ENCODE measurements at places on chromosomes 2 and 18. TPM values are rescaled to one million over a fixed set of nuclear protein-coding genes. Genes with fewer than 3 reads are reported as not detected.

Gene C2orf78
- not detected for total RNA-seq

Gene NOSTRIN
- total RNA-seq, result 35.0 TPM

Gene TFCP2L1
- total RNA-seq, result 8.3 TPM

- no peaks in the 10 kb centered on the region for H3K27me3 ChIP-seq
- H3K27ac ChIP-seq, result no peak overlapping the region
- no peak for DNase-seq
- H3K4me3 ChIP-seq, result no peak overlapping the region
These were observed 1149.3 kb upstream of the CDH2 start for GRCh38 chr18:29326214-29326613.

- no peaks in the 10 kb centered on the region for H3K27me3 ChIP-seq
- H3K27ac ChIP-seq, result peak overlapping the region; percentile 80
- no peak for DNase-seq
- no peaks in the 10 kb centered on the region for H3K36me3 ChIP-seq
- H3K4me3 ChIP-seq, result no peak overlapping the region
- no peaks in the 10 kb centered on the region for H3K4me1 ChIP-seq
These were observed 30.3 kb downstream of the TNS1 start for GRCh38 chr2:217972490-217972889.

DNA sequence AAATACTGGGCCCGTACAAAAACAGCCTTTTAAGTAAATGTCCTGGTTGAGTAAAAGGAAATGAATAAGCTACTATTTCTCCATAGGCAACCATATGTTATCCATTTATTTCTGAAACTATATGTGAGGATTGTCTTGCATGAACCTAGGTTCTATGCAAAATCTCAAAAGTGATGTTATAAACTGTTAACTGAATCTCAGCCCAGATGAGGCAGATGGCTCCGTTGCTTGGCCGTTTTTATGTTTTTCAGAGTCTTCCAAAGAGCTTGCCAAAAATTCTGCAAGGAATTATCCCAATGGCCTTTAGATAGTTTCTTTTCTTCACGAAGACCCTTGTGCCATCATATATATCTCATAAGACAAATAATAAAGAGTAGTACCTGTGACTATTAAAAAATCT lies 1669.5 kb upstream of the DDX18 start:
- no peaks in the 10 kb centered on the region for H3K27me3 ChIP-seq
- no peaks in the 10 kb centered on the region for H3K36me3 ChIP-seq
- DNase-seq, result no peak
- no peaks in the 10 kb centered on the region for H3K4me1 ChIP-seq
- no peak overlapping the region for H3K4me3 ChIP-seq
